ENCODE measurements at places on chromosomes 6 and 20.

- DNase-seq = no peak
These were observed 15.7 kb upstream of the SAYSD1 start for GRCh38 chr6:39130691-39131090.

DNA sequence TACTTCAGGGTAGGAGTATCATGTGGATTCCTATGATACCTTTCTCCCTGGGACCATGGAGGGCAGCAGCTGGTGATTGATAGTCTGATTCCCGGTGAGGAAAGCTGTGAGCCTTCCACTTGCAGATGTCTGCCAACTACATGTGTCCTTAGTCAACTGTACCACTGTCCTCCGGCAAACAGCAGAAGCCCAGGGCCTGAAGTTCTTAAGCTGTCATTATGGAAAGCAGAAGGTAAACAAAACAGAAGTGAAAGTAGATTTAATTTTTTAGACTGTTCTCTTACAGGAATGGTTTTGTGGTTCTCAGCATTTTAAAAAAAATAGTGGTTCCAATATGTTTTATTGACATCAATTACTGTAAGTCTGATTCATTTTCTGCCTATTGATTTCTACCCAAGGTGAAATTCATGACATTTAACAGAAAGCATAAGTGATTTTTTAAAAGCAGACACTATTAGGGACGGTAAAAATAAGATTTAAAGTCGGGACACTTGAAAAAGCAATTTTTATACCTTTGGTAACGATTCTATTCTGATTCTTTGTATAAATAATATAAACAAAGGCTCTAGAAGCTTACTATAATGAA, 36.6 kb downstream of the PTPN1 start:
- no peak for DNase-seq

- DNase-seq = no peak
These were observed 41.4 kb upstream of the FYN start for GRCh38 chr6:111914617-111915016.

DNA sequence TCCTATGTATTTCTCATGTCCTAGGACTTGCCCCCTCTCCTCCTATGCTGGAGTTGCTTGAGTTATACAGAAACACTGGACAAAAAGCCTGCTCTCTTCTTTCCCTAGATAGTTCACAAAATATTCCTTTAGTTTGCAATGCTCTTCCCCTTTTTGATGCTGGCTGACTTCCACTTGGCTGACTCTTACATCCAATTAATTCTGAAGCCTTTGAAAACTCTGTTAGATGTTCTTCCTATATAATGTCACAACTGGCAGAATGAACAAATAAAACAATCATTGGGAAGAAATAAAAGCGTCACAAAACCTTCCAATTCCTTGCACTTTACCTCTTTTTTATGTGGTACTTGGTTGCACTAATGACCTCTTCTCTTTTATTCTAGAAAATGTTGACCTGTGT, 253.8 kb upstream of the CITED2 start:
- no peak for DNase-seq

DNA sequence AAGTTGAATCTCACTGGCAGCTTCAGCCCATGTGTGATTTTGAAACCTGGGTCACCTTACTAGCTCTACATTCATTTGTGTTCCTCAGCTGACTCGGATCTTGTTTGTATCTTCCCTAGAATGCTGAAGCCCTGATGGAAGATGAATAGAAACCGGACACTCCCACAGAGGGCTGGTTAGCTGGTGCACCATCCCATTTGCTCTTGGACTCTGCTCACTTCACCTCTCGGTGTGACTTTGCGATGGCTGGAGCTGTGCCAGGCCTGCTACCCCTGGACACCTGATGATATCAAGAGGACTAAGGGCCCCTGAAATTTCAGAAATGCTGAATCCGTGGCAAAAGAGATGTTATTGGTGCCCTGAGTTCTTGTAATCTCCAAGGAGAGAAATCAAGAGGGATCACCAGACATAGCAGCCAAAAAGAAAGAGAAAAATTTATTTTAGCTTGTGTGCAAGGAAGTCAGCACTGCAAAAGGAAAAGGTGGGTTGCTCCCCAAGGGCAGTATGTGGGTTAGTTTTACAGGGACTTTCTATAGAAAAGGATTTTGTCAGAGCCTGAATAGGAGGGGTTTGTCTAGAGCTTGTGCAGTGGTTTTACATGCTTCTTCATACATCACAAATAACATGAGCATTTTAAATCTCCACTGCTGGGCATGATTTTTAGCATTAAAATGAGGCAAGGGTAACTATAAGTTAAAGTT, 426.3 kb upstream of the NOX3 start:
- DNase-seq = no peak

- no peak for DNase-seq
These were observed 36.8 kb downstream of the FOXQ1 start for GRCh38 chr6:1348675-1349074.

GRCh38 chr20:40766790-40767614, 78.0 kb upstream of the MAFB start:
- DNase-seq = no peak

GRCh38 chr6:159017757-159018559, 18.0 kb upstream of the RSPH3 start:
- DNase-seq = no peak

DNA sequence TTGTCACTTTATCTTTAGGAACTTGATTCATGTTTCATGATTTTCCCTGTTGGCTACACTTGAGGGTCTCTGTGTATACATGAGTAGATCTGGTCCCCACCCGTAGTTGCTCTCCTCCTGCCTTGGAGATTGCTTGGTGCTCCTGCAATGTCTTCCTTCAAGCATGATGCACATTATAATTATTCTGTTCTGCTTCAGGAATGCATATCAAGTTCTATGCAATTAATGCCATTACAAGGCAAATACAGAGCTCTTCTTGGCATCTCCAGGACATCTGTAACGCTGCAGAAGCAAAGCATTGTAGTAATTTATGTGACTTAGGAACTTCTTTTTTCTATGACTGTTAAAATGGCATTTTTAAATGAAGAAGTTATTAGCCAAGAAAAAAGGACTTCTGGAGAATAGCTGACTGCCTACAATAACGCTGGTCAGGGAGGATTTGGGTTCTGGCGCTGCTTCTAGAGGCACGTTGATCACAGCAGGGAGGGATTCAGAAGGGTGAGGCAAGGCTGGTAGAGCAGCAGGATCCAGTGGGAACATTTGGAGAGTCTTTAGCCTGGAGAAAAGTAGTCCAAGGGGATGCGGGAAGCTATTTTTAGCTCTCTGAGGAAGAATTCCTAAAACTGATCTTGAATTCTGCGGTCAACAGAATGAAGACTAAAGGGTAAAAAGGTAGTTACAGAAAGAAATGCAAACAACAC, 203.6 kb downstream of the PLCB1 start:
- no peak for DNase-seq

DNA sequence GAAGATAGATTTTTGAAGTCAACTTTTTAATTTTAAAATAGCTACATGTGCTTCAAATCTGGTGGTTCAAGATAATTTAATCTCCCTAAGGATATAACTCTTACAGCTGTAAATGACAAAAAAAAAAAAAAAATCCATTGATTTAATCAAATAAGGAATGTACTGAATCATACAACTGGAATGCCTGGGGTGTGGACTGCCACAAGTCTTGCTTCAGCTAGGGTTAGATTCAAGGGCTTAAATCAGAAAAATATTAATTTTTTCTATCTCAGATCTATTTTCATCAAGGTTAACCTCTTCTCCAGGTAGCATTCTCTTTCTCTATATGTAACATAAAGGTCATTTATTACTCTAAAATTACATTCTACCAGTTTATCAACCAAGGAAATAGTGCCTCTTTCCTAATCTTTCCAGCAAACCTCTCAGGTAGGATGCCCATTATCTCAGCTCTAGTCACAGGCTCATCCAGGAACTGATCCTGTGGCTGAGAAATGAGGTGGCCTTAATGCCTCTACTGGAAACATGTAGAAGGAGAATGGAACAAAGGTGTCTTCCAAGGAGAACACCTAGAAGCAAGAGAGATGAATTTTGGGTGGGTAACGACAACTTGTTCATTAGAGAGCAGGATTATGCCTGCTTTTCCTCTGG, 466.9 kb downstream of the CBLN4 start:
- DNase-seq = no peak

GRCh38 chr6:67717281-67717680, 917.8 kb upstream of the ADGRB3 start:
- DNase-seq = no peak

GRCh38 chr20:58876437-58876836, 23.9 kb downstream of the GNAS start:
- no peak for DNase-seq
